Activated T-cell treated with anti-CD3 and anti-CD28 coated beads, Interleukin-2, amount 50 U/mL, for 1 hour (primary cell): ENCODE measurements at places on chromosomes 3 and 15.

GRCh38 chr15:43492266-43492665 lies 690 bp downstream of the TP53BP1 start:
- no peak for DNase-seq

DNA sequence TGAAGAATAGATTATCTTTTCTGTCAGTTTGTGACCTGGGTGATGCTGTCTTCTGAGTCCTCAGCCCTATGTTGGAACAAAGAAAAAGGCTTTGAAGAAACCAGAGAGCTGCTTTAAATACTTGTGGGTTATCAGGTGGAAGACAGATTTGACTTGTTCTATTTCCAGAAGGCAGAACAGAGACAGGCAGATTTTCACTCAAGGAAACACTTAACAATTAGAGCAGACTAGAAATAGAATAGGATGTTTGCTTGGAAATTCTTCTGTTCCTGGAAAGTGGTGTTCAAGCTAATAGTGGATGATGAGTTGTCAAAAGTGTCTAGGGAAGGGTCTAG lies 219.4 kb downstream of the UBE2E2 start:
- DNase-seq, result no peak

- DNase-seq, result no peak
These were observed 234.9 kb upstream of the STT3B start for GRCh38 chr3:31297726-31298298.

DNA sequence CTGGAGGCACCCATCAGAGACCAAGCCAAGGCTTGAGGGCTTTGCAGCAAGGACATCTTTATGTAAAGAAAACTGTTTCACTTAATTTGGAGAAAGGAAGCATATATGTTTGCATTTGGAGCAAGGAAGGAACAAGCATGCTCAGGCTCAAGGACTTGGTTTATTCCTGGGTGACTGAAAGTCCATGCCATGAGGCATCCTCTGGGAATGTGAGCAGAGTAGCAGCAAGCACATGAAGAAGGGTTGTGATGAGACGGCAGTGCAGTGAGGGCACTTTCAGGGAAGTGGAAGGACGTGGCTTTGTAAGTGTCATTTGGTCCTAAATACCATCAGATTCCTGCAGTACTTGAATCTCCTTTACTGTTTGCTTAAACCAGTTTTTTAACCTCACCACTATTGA lies 26.8 kb downstream of the POLG start:
- no peak for DNase-seq

DNA sequence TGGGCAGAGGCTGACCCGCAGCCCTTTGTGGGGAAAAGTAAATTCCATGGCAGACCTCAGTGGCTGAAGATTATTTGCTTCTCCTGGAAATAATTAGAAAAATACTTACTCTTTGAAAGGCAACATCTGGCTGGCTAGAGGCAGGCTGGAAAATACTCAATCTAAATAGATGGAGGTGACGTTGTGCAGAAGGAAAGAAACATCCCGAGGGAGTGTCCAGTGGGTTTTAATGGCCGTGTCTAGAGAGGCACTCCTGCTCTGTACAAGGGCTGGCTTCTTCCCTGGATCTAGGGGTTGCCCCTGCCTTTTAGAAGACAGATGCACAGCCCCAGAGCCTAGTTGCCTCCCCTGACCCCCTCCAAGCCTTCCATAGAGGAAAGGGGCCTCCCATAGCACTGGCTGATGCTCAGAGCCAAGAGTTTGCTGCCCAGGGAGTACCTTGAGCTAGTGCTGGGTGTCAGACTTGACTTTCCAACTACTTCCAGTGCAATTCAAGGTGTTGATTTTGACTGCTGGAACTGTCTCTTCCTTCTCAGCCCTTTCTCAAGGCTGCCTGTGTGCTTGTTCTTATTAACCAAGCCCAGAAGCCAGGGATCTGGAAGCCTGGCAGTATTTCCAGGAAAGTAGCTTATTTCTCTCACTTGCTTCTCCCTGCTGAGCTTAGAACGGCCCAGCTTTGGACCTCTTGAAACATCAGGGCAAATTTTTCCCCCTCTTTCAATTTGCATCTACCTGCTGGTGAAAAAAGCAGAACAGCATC lies 27.4 kb downstream of the CGNL1 start:
- DNase-seq, result no peak

- no peak for DNase-seq
These were observed 16.4 kb upstream of the FGD5 start for GRCh38 chr3:14802381-14802731.

GRCh38 chr3:104460477-104461406 lies 906.0 kb upstream of the ALCAM start:
- DNase-seq, result no peak

DNA sequence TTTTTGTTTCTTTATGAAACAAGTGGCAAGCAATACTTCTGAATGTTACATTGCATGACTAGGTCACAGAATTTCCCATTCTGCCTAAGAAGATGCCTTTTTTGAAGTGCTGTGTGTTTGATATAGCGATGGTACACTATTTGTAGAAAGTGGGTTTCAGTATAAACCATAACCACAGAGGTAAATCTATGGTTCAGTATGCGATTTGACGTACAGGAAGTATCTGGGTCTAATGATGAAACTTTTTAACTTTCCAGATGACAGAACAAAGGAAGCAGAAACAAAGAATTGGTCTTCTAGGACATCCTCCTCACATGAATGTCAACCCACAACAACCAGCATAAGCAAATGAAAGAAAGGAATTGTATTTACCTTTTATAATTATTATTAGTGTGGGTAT lies 133.4 kb upstream of the BHLHE40 start:
- no peak for DNase-seq

DNA sequence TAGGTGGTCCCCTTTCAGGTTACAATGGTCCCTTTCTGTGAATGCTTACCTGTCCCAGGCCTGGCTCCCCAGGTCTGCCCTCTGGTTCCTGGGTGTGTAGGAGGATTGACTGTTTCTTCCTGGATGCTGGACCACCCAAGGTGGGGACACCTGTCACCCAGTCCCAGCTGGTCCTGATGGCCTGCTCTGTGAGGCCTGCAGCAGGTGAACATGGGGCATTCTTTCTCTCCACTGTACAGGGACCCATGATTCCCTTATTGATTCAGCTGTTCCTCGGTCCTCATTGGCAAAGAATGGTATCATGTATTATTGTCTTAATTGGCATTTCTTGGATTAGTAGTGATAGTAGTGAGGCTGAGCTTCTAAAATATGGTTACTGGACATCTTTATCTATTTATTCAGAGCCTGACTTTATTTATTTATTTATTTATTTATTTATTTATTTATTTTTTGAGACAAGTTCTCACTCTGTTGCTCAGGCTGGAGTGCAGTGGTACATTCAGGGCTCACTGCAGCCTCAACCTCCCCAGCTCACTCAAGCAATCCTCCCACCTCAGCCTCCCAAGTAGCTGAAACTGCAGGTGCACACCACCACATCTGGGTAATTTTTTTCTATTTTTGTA lies 8.8 kb upstream of the DNAJA4 start:
- DNase-seq, result no peak

GRCh38 chr3:194025119-194025518 lies 110.8 kb upstream of the HES1 start:
- DNase-seq, result no peak

DNA sequence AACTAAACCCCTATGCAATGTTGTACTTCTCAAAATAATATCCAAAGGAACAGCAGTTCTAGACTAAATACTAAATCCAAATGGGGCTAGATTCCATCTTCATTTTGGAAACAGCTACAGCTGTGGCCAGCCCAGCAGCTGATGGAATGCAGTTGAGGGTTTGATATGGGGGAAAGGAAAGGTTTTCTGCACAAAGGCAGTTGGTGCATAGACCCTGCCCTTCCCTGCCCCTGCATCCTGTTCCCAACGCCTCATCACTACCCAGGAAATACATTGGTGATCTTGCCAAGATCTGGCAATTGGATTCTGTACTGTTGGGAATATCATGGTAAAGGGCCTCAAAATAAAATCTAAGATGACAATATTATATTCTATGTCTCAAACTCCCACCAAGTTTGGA lies 43.9 kb downstream of the DTWD1 start:
- DNase-seq, result no peak
